Parietal lobe (tissue), 2 donors: ENCODE measurements at places on chromosomes 3 and 15. TPM values are rescaled to one million over a fixed set of nuclear protein-coding genes. Genes with fewer than 3 reads are reported as not detected.

The CILP gene
- 0.63 TPM for total RNA-seq

The SSUH2 gene
- 1.3 TPM for total RNA-seq

The INKA1 gene
- 13.5 TPM for total RNA-seq

The IQCH gene
- 2.8 TPM for total RNA-seq

The ACKR2 gene
- not detected for total RNA-seq

The OR5H2 gene
- not detected for total RNA-seq

The AADACL2 gene
- total RNA-seq: not detected

The ZNF662 gene
- 35.7 TPM for total RNA-seq

The ZSCAN29 gene
- total RNA-seq: 47.6 TPM

The FAM107A gene
- 19.7 TPM for total RNA-seq

The NAALADL2 gene
- 15.7 TPM for total RNA-seq

The CELF6 gene
- 15.7 TPM for total RNA-seq

The A4GNT gene
- not detected for total RNA-seq

The GNB4 gene
- 111 TPM for total RNA-seq

The ASB14 gene
- total RNA-seq: not detected

The TMEM266 gene
- 3.8 TPM for total RNA-seq

The ARGFX gene
- total RNA-seq: not detected

The GHSR gene
- not detected for total RNA-seq

The RYR3 gene
- 48.8 TPM for total RNA-seq

The KBTBD13 gene
- not detected for total RNA-seq

The NR1I2 gene
- 0.63 TPM for total RNA-seq

The CLRN1 gene
- total RNA-seq: not detected

The SEMA3G gene
- 2.8 TPM for total RNA-seq

The ADCY5 gene
- total RNA-seq: 39.8 TPM

The RHO gene
- not detected for total RNA-seq

The PRSS50 gene
- 0.31 TPM for total RNA-seq

The SOX14 gene
- not detected for total RNA-seq

The KLHL6 gene
- 0.63 TPM for total RNA-seq

The SLC51B gene
- total RNA-seq: not detected

The SEMA4B gene
- 70.7 TPM for total RNA-seq

The TMED3 gene
- 21.9 TPM for total RNA-seq

The CYP8B1 gene
- total RNA-seq: not detected

The ALPK3 gene
- 1.6 TPM for total RNA-seq

The SAMMSON gene
- not detected for total RNA-seq

The ACTC1 gene
- total RNA-seq: under 0.01 TPM

The NTRK3 gene
- total RNA-seq: 95.2 TPM

The TRPC1 gene
- 113 TPM for total RNA-seq

The FGF7 gene
- 0.94 TPM for total RNA-seq

The H1-8 gene
- total RNA-seq: not detected

The CHRM5 gene
- 0.63 TPM for total RNA-seq

The PGBD4 gene
- total RNA-seq: 4.7 TPM

The TRIM42 gene
- not detected for total RNA-seq

The TGM4 gene
- total RNA-seq: not detected

The PCSK6 gene
- 16.3 TPM for total RNA-seq

The VIPR1 gene
- 0.31 TPM for total RNA-seq

The ERC2 gene
- 87.3 TPM for total RNA-seq

The ADAMTS9 gene
- total RNA-seq: 26.0 TPM

The KBTBD12 gene
- total RNA-seq: 3.8 TPM

The DUT gene
- total RNA-seq: 41.3 TPM

The CADM2 gene
- 120 TPM for total RNA-seq

The AADAC gene
- not detected for total RNA-seq

The ARRDC4 gene
- total RNA-seq: 43.8 TPM

The PTPN23 gene
- 53.5 TPM for total RNA-seq
